ENCODE measurements at places on chromosomes 5 and 9. TPM values are rescaled to one million over a fixed set of nuclear protein-coding genes. Genes with fewer than 3 reads are reported as not detected.

The FAM240B gene
- not detected for total RNA-seq

The SLC22A4 gene
- 0.71 TPM for total RNA-seq

The MAP1B gene
- 15.4 TPM for total RNA-seq

The BTNL3 gene
- total RNA-seq, result not detected

The C9orf40 gene
- 6.2 TPM for total RNA-seq

The PDE6A gene
- not detected for total RNA-seq

The WHRN gene
- total RNA-seq, result 1.4 TPM

The SV2C gene
- total RNA-seq, result under 0.01 TPM
